GM10248 (cell line): ENCODE measurements at places on chromosomes 4 and X.

- no peak for DNase-seq
Measured at GRCh38 chr4:128776794-128777216, 32.7 kb upstream of the JADE1 start.

DNA sequence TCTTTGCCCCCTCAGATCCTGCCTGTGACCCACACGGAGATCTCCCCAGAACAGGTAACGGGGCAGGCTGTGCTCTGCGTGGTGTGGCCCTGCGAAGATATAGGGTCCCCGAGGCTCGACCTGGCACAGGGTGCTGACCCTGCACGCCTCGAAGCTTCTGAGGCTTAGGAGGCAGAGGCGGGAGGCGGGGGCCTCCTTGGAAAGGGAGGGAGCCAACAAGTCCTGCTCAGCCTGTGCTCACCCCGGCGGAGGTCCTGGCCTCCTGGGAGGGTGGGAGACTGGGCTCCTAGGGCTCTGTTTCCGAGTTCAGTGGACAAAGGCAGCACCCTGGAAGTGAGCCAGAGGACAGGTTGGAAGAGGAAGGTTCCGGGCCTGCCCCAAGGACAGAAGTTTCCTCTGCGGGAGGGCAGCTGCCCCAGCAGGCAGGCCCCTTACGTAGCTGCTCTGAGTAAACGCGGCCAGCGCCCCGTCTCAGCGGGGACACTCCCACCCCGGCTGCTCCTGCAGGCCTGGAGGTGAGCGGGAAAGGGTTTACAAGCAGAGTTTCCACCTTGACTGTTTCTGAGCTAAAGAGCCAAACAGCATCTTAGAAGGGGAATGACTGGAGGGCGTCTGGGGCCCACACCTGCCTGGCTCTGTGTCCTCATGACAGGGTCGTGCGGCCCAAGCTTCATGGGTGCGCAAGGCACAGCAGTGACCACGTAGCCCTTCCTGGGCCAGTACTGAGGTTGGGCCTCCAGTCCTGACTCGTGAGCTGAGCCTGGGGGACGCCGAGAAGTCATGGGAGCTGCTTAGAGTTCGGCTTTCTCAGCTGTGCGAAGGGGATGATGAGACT lies 16.1 kb downstream of the TMEM175 start:
- no peak for DNase-seq

DNA sequence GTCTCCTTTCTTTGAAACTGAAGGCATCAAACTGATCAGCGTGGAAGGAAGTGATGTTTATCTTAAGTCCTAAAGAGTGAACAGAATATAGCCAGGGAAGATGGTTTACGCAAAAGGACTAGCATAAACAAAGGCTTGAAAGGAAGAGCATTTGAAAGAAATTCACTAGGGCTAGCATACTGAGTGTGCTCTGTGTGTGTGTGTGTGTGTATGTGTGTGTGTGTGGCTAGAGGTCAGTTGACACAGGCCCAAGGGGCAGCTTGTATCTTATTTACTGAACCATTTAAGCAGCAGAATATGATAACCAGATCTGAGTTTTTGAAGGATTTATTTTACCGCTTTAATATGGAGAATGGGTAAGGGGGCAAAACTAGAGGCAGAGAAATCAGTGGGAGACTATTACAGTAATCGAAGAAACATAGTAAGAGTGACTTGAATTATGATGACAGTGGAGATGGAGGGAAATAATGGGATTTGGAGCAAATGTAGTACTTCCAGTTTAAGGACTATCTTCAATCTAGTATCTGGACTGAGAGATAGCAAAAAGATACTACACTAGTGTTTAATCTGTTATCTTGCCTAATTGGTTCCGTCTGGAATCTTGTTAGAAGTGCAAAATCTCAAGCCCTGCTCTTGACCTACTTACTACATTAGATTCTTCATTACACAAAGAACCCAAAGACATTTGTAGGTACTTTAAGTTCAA lies 36.9 kb downstream of the CEP44 start:
- no peak for DNase-seq

DNA sequence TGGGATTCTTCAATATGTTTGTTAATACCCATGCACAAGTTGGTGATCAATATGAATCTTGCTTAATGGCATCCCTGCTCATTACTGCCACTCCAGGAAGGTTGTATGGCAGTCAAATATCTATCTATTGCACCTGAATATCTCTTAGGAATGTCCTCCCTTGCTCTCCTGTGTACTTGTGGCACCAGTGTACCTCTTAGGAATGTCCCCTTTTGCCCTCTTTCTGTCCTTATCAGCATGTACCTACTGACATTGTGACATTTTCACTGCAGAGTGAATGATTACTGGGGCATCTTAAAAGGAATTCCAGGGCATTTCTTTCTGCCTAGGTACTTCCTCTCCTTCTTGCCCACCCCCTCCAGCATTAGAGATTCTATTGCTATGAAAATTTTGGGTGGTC lies 163.8 kb upstream of the CENPE start:
- DNase-seq, result no peak

GRCh38 chrX:39616098-39616729 lies 481.5 kb downstream of the BCOR start:
- peak; percentile 32 for DNase-seq

GRCh38 chrX:23570674-23571343 lies 96.5 kb upstream of the PRDX4 start:
- DNase-seq, result no peak

DNA sequence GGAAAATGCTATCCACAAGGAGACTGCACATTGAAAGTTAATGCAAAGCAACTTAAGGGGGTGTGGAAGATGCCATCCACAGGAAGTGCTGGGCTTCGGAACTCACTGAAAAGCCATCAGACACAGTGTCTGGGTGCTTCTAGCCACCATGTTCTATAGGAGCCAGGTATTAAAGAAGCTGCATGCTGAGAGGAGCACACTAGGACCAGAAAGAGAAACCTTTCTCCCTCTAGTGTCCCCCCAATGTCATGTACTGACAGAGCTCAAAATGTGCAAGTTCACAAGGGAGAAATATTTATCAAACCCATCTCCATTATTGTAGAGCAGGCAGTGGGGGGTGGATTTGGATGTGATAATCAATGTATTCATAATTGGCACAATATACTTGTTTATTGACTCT lies 510.9 kb downstream of the GRID2 start:
- no peak for DNase-seq

DNA sequence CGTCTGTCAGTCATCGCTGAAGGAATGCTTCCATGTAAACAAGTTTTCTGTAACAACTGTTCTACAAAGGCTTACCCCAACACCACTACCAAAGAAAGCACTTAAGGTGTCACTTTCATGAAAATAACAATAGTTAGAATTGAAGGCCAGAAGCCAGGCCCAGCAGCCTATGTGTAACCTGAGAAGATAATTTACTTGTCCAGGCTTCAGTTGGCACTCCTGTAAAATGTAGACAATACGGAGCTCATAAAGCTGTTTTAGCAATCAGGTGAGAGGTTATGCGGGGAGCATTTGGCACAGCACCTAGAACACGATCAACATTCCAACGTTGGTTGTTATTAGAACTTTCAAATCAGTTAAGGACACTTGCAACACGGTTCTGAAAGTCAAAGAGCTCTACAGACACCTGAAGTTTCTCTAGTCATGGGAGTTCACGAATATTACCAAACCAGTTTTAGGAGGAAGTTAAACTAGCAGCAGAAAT lies 15.7 kb downstream of the ADGRA3 start:
- no peak for DNase-seq
